ENCODE measurements at places on chromosomes 5 and 9.
A peak's percentile ranks its signal among the peaks of the same experiment; 100 is the strongest.

DNA sequence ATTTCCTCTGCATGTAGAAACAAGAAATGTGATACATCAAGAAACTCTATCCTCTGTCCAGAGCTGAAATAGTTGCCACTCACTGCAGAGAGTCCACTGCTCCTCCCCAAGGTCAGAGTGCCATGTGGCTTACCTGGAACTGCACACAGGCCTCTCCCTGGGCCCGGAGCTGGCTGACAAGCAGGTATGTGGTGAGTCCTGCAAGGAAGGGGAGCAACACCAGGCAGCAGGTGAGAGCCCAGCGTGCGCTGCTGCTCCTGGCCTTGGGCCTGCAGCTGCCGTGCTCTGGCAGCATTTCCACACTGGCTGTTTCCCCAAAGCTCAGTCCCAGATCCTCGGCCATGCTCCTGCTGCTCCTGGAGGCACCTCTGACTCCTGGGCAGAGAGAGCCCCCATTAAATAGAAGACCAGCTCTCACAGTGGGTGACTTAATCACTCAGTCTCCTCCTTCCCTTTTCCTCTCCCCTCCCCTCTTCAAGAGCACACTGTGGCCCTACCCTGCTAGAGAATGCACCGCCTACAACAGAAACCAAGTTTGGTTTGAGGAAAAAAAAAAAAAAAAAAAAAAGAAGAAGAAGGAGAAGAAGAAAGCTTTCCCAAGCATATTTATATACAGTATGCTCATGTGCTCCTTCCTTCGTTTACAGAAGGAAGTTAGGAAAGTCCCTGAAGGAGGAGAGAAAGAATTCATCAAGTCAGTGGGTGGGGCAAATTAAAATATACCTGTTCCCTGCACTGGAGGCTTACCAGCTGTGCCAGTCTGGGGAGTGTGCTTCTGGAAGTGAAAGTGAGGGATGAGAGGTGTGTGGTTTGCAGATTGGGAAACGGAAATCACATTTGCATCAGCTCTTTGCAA lies at the start of gene TNFSF15:
Gene TNFSF15, minus strand, starts transcription at position 370 of the 856 bp plus-strand sequence. Its CDS starts 27 bp downstream, at position 343.
- DNase-seq, result no peak

GRCh38 chr9:95910023-95910707 lies 34.7 kb downstream of the ERCC6L2 start:
- no peak for DNase-seq

DNA sequence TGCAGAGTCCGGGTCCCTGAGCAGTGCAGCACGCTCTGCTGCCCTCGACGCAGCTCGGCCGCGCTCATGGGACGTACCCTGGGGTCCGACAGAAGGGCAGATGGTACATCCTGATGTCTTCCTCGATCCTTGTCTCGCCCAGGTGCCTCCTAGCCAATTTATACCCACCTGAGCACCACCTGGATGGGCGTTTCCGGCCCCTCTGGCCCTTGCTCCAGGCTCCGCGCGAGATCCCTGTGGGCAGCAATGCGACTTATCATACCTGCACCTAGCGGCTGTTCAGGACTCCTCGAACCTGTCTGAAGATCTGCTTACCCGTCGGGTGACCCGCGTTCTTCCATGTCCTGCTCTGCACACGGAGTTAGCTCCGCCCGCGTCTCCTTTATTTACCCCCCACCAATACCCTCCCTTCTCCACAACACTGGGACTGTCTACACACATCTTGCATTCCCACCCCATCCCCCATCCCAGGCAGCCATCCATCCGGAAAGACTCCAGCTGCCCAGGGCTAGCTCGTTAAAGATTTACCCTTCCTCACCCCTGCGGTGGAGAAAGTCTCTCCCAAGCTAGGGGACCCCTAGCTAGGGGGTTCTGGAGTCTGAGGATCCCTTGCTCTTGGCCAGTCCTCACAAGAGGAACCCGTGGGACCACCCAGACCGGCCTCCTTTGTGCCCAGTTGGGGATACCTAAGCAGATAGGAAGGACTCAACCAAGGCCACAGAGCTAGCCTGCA lies at the start of gene KIF12:
Gene KIF12, minus strand, starts transcription at position 357 of the 733 bp plus-strand sequence. Its CDS starts 16 bp downstream, at position 341.
- DNase-seq, result peak; percentile 88

- DNase-seq, result peak; percentile 41
These were observed 764 bp downstream of the CAMLG start for GRCh38 chr5:134738963-134739661.

GRCh38 chr5:151456321-151456940 lies 9.0 kb downstream of the SLC36A1 start:
- no peak for DNase-seq

- no peak for DNase-seq
These were observed 144.9 kb upstream of the DMRT1 start for GRCh38 chr9:696332-697323.

DNA sequence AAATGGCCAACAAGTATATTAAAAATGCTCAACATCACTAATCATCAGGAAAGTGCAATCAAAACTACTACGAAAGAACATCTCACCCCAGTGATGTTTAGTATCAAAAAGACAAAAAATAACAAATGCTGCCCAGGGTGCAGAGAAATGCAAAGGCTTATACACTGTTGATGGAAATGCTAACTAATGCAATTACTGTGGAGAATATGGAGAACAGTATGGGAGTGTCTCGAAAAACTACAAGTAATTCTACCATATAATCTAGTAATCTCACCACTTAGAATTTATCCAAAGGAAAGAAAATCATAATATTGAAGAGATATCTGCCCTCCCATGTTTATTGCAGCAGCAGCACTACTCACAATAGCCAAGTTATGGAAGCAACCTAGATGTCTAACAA lies 246.5 kb upstream of the VLDLR start:
- DNase-seq, result no peak

DNA sequence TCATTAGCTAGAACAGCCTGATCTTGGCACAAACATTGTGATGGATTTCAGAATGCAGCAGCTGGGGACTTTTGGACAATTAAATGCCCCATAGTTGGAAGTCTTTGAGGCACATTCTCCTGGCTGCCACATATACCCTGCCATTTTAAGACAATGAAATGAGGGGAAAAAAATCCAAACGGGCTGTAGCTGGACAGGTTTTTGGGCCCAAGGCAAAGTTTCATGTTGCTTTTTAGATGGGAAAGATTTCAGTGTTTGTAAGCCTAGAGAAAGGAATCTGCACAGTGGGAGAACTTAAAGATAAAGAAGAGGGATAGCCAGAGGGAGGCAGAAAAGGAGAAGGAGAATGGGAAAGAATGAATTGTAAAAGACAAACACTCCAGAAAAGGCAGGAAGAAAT lies 30.0 kb upstream of the RICTOR start:
- DNase-seq, result no peak

- DNase-seq, result no peak
These were observed 6.9 kb downstream of the UGT3A2 start for GRCh38 chr5:36059571-36060419.

DNA sequence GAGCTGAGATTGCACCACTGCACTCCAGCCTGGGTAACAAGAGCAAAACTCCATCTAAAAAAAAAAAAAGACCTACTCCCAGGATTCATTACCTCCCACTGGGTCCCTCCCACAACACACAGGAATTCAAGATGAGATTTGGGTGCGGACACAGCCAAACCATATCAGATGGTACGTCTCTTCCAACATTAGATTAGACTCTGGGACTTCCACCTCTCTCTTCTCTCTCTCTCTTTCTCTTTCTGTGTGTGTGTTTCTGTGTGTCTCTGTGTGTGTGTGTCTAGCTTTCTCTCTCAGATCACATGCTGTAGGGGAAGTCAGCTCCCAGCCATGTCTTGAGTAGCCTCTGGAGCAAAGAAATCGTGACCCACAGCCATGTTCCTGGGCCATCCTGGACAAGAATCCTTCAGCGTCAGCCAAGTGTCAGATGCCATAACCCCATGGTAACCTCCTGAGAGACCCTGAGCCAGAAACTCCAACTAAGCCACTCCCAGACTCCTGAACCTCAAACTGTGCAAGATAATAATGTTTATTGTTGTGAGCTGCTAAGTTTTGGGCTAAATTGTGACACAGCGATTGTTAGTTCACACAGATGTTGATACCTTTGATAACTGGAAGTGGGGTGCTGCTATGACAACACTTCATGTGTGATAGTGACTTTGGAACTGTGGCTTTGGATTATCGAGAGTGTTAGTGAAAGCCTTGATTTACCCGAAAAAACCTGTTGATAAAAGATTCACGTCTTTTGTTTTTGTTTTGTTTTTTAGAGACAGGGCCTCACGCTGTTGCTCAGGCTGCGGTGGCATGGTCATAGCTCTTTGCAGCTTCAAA lies 4.1 kb upstream of the CMBL start:
- no peak for DNase-seq

Measured in right renal cortex interstitium (tissue), 3 donors.